ENCODE measurements at places on chromosomes 6 and 20.

DNA sequence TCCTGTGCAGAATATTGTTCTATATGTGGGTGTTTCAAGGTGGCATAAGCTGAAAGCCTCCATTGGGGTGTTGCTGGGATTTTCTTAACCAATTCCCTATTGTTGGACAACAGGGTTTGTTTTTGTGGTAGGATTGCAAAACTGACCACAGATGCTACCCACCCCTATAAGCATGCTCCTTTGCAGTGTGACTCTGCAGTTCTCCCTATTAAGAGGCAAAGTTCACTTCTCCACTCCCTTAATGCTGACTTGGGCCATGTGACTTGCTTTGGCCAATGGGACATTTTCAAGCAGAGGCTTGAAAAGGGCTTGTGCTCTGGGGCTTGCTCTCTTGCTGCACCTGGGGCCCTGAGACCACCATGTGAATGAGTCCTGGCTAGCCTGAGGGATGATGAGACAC is 8.5 kb upstream of the ANGPT4 start:
- no peak for DNase-seq

DNA sequence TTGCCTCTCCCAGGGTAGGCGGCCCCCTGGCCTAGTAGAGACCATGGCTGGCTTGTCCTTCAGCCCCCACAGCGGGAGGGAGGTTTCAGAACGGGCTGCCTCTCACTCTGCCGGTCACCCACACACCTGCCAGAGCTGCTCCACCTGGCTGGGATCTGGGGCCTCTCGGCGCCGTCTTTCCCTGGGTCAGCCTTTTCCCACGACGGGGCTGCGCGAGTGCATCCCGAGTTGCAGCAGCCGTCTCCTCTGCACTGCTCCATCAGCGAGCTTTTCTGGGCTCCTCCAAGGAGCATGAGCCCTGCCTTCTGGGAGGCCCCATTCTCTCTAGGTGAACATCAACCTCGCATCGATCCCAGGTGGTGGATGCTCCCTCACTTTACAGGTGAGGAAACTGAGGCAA is 15.9 kb upstream of the SPDEF start:
- no peak for DNase-seq

- no peak for DNase-seq
Observed at GRCh38 chr6:41695825-41696224, 39.6 kb downstream of the TFEB start.

GRCh38 chr6:7166410-7167293 is 58.9 kb downstream of the RREB1 start:
- DNase-seq, result no peak

GRCh38 chr6:163094881-163095280 is 319.6 kb upstream of the QKI start:
- no peak for DNase-seq

DNA sequence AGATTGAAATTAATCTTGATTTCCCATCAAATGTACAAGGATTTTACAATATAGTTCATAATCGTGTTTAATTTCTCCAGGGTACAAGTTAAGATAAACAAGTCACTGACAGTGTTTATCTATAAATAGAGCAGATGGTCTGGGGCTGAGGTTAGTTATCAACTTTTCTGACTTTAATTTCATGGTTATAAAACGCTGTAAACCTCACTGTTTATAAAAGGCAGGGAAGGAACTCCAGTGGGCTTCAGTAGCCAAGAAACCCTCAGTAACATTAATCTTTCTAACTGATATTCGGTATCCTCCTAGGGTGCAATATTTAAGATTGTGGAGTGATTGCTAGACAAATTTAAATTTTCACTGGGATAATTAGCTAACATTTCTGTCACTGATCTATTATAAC is 68.6 kb downstream of the GFRAL start:
- DNase-seq, result no peak

DNA sequence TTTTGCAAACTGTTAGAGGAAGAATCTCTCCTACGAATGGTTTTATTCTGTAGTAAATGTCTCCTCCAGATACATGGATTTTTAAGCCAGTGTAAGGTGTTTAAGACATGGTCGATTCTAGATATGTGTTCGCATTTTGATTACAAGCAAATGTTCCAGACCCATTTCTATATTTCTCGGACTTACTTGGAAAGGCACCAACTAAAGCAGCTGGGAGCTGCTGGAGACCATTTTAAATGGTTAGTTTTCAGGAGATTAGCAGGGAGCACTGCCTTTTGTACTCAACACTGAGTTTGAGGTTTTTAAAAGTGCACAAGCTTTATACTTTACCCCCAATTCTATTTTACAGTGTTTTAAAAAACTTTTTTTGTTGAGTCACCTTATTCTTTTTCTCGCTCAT is 857.0 kb downstream of the KIF16B start:
- DNase-seq, result no peak

DNA sequence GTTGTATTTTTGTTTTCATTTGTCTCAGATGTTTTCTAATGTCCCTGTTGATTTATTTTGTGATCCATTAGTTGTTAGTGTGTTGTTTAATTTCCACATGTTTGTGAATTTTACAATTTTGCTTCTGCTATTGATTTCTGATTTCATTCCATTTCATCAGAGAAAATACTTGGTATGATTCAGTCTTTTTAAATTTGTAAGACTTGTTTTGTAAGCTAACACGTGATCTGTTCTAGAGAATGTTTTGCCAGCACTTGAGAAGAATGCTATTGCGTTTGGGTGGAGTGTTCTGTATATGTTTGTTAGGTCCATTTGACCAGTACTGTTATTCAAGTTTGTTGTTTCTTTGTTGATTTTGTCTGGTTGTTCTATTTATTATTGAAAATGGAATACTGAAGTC is 53.9 kb downstream of the KIZ start:
- DNase-seq, result no peak

DNA sequence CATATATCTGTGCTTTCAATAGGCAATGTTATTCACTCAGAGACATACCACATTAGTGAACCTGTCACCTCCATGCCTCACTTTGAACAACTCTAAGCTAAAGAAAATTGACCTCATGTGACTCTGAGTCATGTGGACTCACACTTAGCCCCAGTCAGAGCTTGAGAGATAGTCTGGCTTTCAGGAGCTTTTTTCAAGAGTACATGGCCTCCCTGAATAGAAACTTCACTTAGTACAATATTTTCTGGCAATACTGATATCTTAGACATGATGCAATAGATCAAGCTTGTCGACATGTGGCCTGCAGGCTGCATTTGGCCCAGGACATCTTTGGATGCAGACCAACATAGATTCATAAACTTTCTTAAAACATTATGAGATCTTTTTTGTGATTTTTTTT is 8.5 kb downstream of the SPTLC3 start:
- DNase-seq, result no peak

GRCh38 chr20:46073024-46073423 is 16.7 kb downstream of the NCOA5 start:
- no peak for DNase-seq

GRCh38 chr6:44635486-44635885 is 248.0 kb downstream of the CDC5L start:
- no peak for DNase-seq

- DNase-seq, result no peak
Observed at GRCh38 chr6:24798740-24799540, at the start of gene ARMH2. ARMH2 (minus strand) TSS chr6:24798917; CDS start chr6:24798857, 60 bp downstream.

- no peak for DNase-seq
Observed at GRCh38 chr20:63161176-63161651, 54.7 kb downstream of the YTHDF1 start.

- DNase-seq, result no peak
Observed at GRCh38 chr6:111958534-111958933, 85.3 kb upstream of the FYN start.

DNA sequence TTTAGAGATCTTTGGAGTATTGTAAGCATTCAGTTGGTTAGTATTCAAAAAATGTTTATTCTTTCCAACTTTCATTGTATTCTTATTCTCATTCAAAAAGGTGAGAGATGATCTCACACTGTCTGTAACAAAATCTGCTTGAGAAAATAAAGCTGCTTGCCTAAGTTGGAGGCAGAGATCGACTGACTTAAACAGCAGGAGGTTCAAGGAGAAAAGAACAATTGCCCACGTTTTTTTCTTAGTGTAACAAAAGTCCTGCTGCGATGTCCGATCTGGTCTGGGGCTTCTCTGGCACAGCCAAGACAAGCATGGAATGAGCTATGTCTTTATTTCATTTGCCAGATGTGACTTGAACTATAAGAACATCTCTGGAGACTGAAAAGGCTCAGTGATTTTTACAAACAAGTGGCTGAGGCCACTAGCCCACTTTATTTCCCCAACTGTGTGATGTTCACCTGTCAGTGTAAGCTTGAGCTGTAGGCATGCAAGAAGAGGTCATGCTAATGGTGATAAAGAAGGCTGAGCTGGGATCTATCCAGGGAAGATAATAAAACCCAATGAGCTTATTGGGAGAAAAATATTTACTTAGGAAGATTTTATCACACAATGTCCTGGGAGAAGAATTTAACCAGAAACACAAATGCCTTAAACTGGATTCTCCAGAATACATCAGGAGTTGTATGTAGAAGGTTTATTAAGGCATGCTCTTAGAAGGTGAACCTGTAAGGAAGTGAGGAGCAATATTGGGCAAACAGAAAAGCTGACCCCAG is 580.1 kb upstream of the BTBD3 start:
- no peak for DNase-seq

DNA sequence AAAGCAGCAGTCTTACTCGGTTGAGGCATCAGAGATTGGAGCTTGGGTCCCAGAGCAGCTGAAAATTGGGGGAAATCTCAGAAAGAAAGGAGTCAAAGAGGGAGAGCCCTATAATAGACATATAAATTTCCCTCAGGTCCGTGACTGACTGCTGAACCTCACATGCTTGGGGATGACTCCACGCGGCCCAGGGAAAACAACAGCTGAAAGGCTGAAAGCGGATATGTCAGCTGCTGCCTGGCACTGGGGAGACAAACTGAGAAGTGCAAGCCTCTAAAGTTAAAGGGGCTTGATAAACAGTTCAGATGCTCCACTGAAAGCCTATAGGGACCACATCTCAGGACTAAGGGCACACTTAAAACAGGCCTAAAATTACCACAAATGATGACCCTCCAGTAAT is 255.9 kb upstream of the RIN2 start:
- DNase-seq, result no peak

DNA sequence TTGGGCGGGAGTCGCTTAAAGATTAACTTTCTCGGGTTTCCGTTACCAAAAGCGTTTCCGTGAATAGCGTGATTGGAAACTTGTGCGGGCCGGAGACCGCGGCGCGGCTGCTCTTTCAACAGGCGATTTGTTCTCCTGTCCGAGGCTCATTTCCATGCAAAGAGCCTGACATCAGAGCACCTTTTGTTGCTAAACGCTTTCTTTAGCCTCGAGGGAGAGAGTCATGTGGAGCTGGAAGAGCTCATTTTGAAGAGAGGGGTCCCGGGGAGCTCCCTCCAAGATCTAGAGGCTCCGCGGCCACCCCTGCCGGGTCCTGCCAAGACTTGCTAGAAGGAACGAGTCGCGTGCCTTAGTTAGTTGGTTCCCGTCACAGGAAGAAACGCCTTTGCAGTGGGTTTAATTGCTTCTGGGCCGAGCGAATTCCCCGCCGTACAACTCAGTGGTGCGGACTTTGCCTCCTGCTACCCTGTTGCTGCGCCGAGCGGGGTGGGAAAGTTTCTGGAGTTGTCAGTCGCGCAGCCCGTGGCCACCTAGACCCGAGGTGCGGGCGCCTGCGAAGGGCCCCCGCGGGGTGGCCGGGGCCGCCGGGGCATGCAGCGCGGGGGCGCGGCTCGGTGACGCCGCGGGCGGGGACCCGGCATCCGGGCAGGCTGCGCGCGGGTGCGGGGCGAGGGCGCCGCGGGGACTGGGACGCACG is at the start of gene SASH1:
Gene SASH1 (plus strand): TSS at position 489 of the 697 bp plus-strand sequence. CDS start 230 bp downstream, outside the sequence.
- no peak for DNase-seq
